Occipital lobe (tissue), 3 donors: ENCODE measurements at places on chromosomes 13 and 19. TPM values are rescaled to one million over a fixed set of nuclear protein-coding genes. Genes with fewer than 3 reads are reported as not detected.
A peak's percentile ranks its signal among the peaks of the same experiment; 100 is the strongest.

The NFIX gene
- 124 TPM for total RNA-seq

The XRCC1 gene
- total RNA-seq = 12.8 TPM

The KLF16 gene
- 3.3 TPM for total RNA-seq

- DNase-seq = no peak
Observed at GRCh38 chr13:112799394-112799793, 109.6 kb downstream of the ATP11A start.

GRCh38 chr19:812049-812746 lies 9.6 kb downstream of the PLPPR3 start:
- DNase-seq = no peak

- DNase-seq = peak; percentile 92
Observed at GRCh38 chr19:49665351-49666119, at the start of the genes BCL2L12 and IRF3. Gene BCL2L12 (plus strand): TSS chr19:49665933. CDS start chr19:49666693, 760 bp downstream. Gene IRF3 (minus strand): TSS chr19:49665857. CDS start chr19:49664838, 1,019 bp downstream.

- no peak for DNase-seq
Observed at GRCh38 chr19:30754162-30754561, 382.0 kb downstream of the ZNF536 start.

GRCh38 chr13:42214446-42214845 lies 57.5 kb upstream of the AKAP11 start:
- no peak for DNase-seq

DNA sequence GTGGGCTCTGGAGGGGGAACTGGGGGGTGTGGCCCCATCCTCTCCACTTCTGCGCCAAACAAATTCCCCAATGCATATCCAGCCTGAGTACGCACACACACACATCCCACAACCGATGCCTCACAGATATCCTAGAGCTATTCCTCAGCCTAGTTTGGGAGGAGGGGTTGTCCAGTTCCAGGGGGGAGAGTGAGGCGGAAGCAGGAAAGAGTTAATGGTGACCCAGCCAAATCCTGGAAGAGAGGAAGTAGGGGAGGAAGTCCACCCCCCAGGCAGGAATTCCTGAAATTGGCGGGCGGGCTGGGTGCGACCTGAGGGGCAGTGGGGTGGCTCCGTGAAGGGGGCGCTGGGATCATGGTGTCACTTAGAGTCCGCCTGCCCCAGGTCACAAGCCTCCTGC lies 897 bp downstream of the GPR4 start:
- DNase-seq = no peak
